Esophagus squamous epithelium (tissue), 5 donors: ENCODE measurements at places on chromosomes 7 and 10.

DNA sequence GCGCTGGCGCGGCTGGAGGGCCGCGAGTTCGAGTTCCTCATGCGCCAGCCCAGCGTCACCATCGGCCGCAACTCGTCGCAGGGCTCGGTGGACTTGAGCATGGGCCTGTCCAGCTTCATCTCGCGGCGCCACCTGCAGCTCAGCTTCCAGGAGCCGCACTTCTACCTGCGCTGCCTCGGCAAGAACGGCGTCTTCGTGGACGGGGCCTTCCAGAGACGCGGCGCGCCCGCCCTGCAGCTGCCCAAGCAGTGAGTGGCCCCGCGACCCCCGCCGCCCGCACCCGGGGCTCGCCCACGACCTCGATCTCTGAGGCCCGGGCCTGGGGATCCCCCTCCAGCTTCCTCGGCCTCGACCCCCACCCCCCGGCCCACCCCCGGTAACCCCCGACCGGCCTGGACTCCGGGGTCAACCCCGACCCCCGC lies 537 bp downstream of the FOXK1 start:
- no peak for DNase-seq

GRCh38 chr7:123535517-123535916 lies 1.1 kb upstream of the IQUB start:
- peak; percentile 0 for DNase-seq

- no peak for DNase-seq
These were observed 150.7 kb upstream of the KLF14 start for GRCh38 chr7:130884437-130885417.

- no peak for DNase-seq
These were observed 84.9 kb downstream of the GRB10 start for GRCh38 chr7:50697748-50698147.

- DNase-seq, result no peak
These were observed 1057.5 kb downstream of the NRG3 start for GRCh38 chr10:82932451-82932850.

DNA sequence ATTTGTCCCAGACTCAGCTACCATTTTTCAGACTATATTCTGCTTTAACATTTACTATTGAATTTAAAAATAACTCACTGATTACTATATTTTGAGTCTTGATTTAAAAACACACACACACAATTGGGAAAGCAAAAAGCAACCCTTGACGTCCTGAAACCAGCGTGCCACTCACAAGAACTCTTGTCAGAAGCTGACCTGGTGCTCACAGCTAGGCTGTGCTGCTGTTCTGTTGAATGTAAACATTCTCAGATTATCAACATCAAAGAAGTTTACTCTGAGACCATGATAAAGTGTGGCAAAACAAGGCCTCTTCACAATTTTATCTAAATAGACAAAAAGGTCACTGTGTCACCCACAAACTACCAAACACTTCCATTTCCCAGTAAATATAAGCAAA lies 62.6 kb upstream of the CACNA2D1 start:
- no peak for DNase-seq

GRCh38 chr10:74238516-74238915 lies 87.5 kb downstream of the ADK start:
- DNase-seq, result no peak

- DNase-seq, result no peak
These were observed 88.0 kb upstream of the PFKP start for GRCh38 chr10:2979306-2979705.

DNA sequence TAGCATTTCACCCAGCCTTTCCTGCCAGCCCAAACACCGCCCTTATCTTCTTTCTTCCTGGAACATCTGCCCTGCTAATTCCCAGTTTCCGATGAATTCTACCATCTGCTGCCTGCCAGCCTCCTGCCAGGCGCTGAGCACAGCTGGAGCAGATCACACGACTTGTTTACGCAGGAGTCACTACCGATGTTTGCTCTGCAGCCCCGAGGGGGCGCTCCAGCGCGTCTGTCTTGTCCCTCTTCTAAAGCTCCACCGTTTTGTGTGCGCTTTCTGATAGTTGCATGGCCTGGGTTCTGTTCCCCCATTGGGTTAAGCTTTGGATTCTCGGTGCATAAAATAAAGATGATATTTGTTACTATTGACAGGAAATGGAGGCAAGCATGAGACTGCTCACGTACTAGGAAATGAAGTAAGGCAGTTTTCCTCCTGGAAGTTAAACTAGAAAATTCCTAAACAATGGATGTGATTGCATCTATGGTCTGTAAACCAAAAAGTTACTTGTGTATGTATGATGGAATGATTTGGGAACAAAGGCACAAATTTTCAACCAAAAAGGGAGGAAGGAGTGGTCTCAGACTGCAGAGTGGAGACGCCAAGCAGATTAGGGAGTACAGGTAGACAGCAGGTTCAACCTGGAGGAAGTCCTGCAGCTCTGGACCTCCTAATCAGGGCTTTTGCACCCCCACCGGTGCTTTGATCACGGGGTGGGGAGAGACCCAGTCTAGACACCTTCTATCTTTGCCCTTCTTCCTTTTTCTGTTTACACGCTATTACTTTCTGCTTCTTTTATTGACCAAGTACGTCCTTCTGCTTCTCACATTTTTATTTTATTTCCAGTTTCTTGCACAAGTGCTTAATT lies 2.2 kb upstream of the RBM17 start:
- DNase-seq, result peak; percentile 39

GRCh38 chr10:44564790-44565189 lies 179.9 kb upstream of the CXCL12 start:
- DNase-seq, result no peak

GRCh38 chr7:85693326-85693725 lies 506.5 kb upstream of the SEMA3D start:
- no peak for DNase-seq

- DNase-seq, result no peak
These were observed 10.1 kb downstream of the SLC39A12 start for GRCh38 chr10:17961551-17962422.

DNA sequence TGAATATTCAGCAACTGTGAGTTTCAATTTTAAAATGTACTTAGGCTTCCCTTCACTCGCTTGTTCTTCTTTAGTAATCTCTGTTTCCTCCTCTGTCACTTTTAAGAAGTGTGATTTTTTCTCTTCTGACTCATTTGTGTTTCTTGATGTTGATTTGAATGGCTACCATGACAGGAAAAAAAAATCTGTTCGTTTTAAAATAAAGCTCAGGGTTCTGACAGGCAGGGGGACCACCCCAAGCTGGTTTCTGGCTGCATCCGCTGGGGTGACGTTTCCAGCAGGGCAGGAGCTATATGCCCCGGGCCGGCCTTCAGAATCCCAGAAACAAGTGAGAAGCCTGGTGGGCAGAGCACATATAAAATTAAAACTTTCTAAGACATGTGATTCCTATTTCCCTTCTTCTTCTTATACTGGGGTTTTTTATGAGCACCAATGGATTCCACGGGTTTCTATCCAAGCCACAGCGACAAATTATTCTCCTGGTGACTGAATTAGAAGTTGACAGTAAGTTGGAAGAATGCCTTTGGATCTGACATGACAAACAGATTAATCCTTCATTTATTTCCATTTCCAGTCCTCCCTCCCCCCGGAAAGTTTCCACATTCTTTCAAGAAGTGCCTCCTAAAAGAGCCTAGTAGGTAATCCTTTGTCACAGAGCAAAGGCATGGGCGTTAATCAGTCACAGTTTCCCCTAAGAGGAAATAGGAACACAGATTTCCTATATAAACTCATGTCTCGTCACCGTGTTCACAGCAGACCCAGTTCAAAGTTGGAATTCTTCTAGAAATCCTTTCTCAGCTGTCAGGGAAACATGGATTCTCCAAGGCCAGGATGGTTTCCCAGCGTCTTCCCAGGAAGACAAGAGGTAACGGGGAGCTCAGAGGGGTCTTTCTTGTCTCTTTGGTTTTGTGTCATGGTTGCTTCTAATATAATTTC lies 79.9 kb downstream of the PTPRE start:
- DNase-seq, result no peak

GRCh38 chr7:86929293-86930109 lies 130.0 kb downstream of the ELAPOR2 start:
- DNase-seq, result no peak

GRCh38 chr7:41054960-41055661 lies 647.8 kb downstream of the INHBA start:
- DNase-seq, result no peak
